Lung (tissue), 17 donors: ENCODE measurements at places on chromosomes 1 and 21. TPM values are rescaled to one million over a fixed set of nuclear protein-coding genes. Genes with fewer than 3 reads are reported as not detected.

GRCh38 chr1:107793896-107794453 lies 171.0 kb downstream of the VAV3 start:
- no peak for DNase-seq
- no peaks in the 10 kb centered on the region for H3K27me3 ChIP-seq
- H3K36me3 ChIP-seq = no peaks in the 10 kb centered on the region
- H3K27ac ChIP-seq = no peak overlapping the region
- H3K4me1 ChIP-seq = no peaks in the 10 kb centered on the region

GRCh38 chr1:62953633-62954032 lies 169.7 kb downstream of the ATG4C start:
- no peak overlapping the region for H3K27ac ChIP-seq
- H3K4me1 ChIP-seq = no peaks in the 10 kb centered on the region
- DNase-seq = no peak
- H3K27me3 ChIP-seq = no peaks in the 10 kb centered on the region
- no peaks in the 10 kb centered on the region for H3K36me3 ChIP-seq
- no peak overlapping the region for H3K4me3 ChIP-seq

- H3K4me1 ChIP-seq = no peaks in the 10 kb centered on the region
- H3K27me3 ChIP-seq = no peaks in the 10 kb centered on the region
- H3K27ac ChIP-seq = no peak overlapping the region
- H3K4me3 ChIP-seq = no peak overlapping the region
- no peaks in the 10 kb centered on the region for H3K36me3 ChIP-seq
- DNase-seq = no peak
These were observed 158.5 kb upstream of the PRMT6 start for GRCh38 chr1:106897976-106898375.

CHIA gene
- 11.4 TPM for total RNA-seq

SLAMF8 gene
- total RNA-seq = 40.7 TPM
